Activated CD8-positive, alpha-beta T cell treated with anti-CD3 and anti-CD28 coated beads for 36 hours (primary cell): ENCODE measurements at places on chromosomes 7 and 10. TPM values are rescaled to one million over a fixed set of nuclear protein-coding genes. Genes with fewer than 3 reads are reported as not detected.

- no peak overlapping the region for H3K27ac ChIP-seq
- H3K4me1 ChIP-seq = peaks cover 21% of the 10 kb centered on the region
- no peaks in the 10 kb centered on the region for H3K36me3 ChIP-seq
- no peak for DNase-seq
- H3K4me3 ChIP-seq = peak overlapping the region; percentile 14
These were observed 563 bp upstream of the UTF1 start for GRCh38 chr10:133229265-133230043.

- H3K4me3 ChIP-seq = no peak overlapping the region
- no peaks in the 10 kb centered on the region for H3K36me3 ChIP-seq
- no peak overlapping the region for H3K27ac ChIP-seq
- no peak for DNase-seq
- peaks cover 2% of the 10 kb centered on the region for H3K27me3 ChIP-seq
- no peaks in the 10 kb centered on the region for H3K4me1 ChIP-seq
These were observed 121.6 kb downstream of the CREB5 start for GRCh38 chr7:28533731-28534531.

DNA sequence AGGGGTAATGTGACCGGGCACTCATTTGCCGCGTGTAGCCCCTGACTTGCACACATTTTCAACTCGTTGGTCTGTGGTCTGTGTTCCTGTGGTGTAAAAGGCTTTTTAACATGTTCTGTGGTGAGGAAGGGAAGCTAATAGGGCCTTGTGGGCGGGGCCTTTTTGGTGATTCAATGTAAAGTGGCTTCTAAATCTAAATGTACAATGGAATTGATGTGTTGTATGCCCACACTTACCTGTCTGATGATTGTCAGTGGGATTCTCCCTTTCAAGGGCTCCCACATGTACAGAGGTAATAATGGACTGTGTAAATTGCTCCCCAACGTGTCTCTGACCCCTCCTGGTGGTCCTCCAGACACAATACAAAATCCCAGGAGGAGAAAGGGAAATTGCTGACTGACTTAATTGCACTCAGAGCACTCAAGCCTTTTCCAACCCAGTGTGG lies 43.1 kb upstream of the GATAD1 start:
- H3K27ac ChIP-seq = peak overlapping the region; percentile 5
- peak; percentile 82 for DNase-seq

The ABCB4 gene
- total RNA-seq = 0.14 TPM

The ZNF107 gene
- total RNA-seq = 12.9 TPM

The C10orf67 gene
- 0.32 TPM for total RNA-seq

DNA sequence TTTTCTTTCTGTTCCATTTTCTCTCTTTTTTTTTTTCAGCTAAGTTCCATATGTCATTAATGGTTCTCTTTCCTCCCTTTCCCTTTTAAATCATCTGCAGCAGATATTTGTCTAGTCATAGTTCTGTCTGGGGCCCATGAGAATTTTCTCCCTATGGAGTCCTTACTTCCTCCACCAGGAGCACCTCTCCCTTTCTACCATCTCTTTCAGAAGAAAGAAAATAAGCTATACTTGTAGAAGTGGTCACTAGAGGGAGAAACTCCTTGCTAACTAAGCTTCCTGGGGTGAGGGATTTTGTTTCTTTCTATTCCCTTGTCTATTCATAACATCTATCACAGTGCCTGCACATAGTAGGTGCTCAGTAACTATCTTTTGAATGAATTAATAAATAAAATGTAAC lies 230.2 kb upstream of the HPS1 start:
- no peak overlapping the region for H3K27ac ChIP-seq
- no peaks in the 10 kb centered on the region for H3K36me3 ChIP-seq
- H3K4me3 ChIP-seq = no peak overlapping the region
- no peak for DNase-seq
- H3K27me3 ChIP-seq = peaks cover 11% of the 10 kb centered on the region
- H3K4me1 ChIP-seq = no peaks in the 10 kb centered on the region

DNA sequence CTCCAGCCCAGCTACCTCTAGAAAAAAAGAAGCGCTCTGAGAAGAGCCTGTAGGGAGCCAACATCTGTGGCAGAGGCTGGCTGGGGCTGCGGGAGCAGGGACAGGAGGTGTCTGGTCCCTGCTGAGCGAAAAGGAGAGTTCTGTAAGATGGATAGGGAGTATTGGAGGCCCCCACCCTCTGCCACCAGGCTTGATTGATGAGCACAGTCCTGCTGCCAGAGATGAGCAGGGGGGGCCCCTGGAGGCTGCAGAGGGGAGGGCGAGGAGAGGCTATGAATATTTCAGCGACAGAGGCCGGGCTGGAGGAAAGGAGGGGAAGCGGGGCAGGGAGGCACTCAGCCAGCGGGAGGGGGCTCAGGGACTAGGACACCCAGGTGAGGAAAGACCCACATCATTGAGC lies 44.5 kb upstream of the HSPB1 start:
- H3K36me3 ChIP-seq = no peaks in the 10 kb centered on the region
- H3K27me3 ChIP-seq = peaks cover 21% of the 10 kb centered on the region
- no peak overlapping the region for H3K27ac ChIP-seq
- H3K4me3 ChIP-seq = no peak overlapping the region

DNA sequence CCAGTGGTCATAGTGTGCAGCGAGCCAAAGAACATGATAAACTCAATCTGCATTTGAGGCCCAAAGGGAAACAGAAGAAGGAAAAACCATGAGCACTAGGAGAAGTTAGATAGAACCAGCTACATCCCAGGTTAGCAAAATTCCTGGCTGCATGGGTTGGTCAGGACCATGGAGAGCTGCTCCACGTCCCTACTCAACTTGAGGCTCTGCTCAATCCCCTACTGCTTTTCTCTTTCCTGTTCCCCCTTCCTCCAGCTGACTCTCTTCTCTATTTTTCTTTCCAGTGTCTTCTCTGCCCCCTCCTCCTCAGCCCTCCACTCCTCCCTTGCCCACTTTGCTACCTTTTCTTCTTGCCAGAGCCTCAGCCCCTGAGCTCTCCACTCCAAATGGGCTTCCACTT lies 21.9 kb upstream of the VSIR start:
- no peaks in the 10 kb centered on the region for H3K27me3 ChIP-seq
- no peak overlapping the region for H3K4me3 ChIP-seq
- DNase-seq = peak; percentile 48
- no peak overlapping the region for H3K27ac ChIP-seq

- H3K27me3 ChIP-seq = peaks cover 10% of the 10 kb centered on the region
- no peak overlapping the region for H3K4me3 ChIP-seq
- no peaks in the 10 kb centered on the region for H3K36me3 ChIP-seq
- H3K27ac ChIP-seq = no peak overlapping the region
- DNase-seq = no peak
These were observed 474.1 kb upstream of the AKR1E2 start for GRCh38 chr10:4351723-4352413.

DNA sequence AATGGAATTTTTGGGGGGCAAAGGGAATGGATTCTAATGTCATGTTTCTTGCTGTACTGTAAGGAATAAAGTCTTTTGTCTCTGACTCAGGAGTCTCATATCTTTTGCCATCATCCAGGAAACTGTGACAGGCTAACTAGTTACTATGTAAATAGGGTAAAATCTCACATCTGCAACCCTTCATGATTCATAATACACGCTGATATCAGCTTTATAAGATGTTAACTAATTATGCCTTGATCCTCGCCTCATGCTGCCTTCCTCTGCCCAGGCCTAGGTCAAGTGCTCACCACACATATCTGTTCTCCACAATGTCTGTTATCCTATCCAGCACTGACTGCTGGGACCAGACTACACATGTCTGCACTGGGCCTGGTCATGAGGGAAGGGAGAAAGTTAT lies 81.3 kb upstream of the CXCL12 start:
- H3K27me3 ChIP-seq = peaks cover 7% of the 10 kb centered on the region
- H3K4me1 ChIP-seq = no peaks in the 10 kb centered on the region
- no peaks in the 10 kb centered on the region for H3K36me3 ChIP-seq
- no peak overlapping the region for H3K4me3 ChIP-seq

GRCh38 chr7:151570366-151570915 lies 50.7 kb upstream of the RHEB start:
- H3K27ac ChIP-seq = no peak overlapping the region
- no peaks in the 10 kb centered on the region for H3K4me1 ChIP-seq

DNA sequence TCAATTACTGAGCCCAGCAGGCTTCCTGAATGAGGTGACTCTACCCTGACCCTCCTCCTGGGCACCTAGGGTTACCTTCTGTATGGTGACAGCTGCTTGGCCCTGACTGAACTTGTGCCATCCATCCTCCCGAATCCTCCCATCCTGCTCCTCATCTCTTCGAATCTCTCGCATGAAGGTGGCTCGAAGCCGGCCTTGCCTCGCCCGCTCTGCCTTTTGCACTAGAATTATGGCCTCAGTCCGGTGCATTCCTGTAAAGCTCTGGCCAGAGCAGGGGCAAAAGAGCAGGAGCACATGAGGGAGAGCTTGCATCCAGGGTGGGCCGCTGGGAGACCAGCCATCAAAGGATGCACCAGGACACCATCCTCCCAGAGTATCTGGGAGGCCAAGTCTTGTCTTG lies 7.5 kb downstream of the H2BK1 start:
- H3K36me3 ChIP-seq = no peaks in the 10 kb centered on the region
- no peaks in the 10 kb centered on the region for H3K27me3 ChIP-seq
- no peak overlapping the region for H3K4me3 ChIP-seq

DNA sequence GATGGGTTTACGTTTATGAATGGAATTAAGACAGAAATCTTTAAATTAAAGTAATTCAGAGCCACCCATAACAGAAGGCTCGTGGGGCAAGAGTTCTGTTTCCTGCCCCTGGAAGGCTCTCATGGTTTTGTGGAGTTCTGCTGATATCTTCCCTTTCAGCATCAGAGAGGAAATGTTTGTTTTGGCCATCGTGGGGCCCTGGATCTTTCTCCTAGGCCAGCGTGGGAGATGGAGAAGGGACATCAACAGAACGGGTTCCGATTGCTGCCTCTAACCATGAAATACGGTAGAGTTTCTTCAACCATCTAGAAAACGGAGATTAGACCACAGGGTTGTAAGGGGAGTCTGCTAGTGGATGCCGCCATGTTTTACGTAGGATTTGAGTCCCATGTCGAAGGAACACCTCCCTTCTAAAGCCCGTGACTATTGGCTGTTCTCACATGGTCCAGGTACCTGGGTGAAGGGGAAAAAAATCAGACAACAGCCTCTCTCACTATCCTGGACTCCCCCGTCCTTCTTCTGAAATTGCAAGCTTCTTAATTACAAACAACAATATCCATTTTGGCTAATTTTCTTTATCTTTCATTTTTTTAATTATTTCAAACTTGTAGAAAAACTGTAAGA lies 169.1 kb upstream of the CELF2 start:
- no peak for DNase-seq
- H3K27ac ChIP-seq = no peak overlapping the region
- no peak overlapping the region for H3K4me3 ChIP-seq
- no peaks in the 10 kb centered on the region for H3K36me3 ChIP-seq
- H3K4me1 ChIP-seq = no peaks in the 10 kb centered on the region
- peaks cover 22% of the 10 kb centered on the region for H3K27me3 ChIP-seq

GRCh38 chr10:70659306-70659705 lies 13.0 kb upstream of the ADAMTS14 start:
- no peak overlapping the region for H3K27ac ChIP-seq

DNA sequence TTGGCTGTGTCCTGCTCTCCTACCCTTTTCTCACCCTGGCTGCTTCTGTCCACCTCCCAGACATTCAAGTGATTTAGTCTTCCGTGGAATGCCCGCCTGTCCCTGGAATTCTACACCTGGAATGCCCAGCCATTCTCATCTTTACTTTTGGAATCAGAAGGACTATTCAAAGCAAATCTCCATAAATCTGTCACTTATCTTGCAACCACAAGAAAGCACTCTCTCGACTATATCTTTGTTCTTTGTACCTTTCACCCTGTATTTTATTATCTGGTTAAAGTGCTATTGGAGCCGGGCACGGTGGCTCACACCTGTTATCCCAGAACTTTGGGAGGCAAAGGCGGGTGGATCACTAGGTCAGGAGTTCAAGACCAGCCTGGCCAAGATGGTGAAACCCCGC lies 79.3 kb upstream of the KMT2E start:
- no peak for DNase-seq
- H3K36me3 ChIP-seq = no peaks in the 10 kb centered on the region
- no peak overlapping the region for H3K4me3 ChIP-seq
- H3K4me1 ChIP-seq = peaks cover 4% of the 10 kb centered on the region

DNA sequence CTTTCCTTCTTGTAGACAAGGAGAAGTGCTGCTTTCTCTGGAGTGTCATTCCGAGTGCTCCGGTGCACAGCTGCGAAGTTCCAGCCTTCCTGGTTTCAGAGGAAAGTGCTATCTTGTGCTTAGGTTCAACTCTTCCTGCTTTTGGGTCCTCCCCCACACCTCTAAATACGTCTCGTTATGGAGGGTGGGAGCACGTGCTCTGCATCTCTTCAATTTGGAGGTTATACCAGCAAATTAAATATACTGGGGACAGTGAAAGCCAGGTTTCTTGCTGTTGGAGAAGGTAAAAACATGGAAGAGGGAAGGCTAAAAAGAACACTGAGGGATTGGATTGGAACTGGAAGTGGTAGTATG lies 2.4 kb upstream of the ESYT2 start:
- no peak overlapping the region for H3K27ac ChIP-seq
- H3K36me3 ChIP-seq = peaks cover 9% of the 10 kb centered on the region
- no peak for DNase-seq

The HOXA5 gene
- not detected for total RNA-seq

The EMX2 gene
- total RNA-seq = not detected

DNA sequence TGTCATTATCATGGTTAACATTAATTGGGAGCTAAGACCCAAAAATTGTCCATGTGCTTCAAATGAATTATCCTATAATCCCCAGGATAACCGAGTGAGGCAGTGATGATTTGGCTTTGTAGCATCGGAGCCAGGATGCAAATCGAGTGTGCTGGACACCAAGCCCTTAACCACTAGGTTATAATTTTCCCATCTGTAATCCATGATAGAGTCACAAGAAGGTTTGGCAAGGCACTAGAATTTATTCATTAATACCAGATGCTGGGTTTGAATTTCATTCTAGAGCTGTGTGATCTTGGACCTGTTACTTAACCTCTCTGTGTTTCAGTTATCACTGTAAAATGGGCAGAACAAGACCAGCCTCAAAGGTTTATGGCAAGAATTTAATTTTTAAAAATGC lies 21.0 kb upstream of the ITGB1 start:
- no peak overlapping the region for H3K27ac ChIP-seq
- H3K4me3 ChIP-seq = no peak overlapping the region

DNA sequence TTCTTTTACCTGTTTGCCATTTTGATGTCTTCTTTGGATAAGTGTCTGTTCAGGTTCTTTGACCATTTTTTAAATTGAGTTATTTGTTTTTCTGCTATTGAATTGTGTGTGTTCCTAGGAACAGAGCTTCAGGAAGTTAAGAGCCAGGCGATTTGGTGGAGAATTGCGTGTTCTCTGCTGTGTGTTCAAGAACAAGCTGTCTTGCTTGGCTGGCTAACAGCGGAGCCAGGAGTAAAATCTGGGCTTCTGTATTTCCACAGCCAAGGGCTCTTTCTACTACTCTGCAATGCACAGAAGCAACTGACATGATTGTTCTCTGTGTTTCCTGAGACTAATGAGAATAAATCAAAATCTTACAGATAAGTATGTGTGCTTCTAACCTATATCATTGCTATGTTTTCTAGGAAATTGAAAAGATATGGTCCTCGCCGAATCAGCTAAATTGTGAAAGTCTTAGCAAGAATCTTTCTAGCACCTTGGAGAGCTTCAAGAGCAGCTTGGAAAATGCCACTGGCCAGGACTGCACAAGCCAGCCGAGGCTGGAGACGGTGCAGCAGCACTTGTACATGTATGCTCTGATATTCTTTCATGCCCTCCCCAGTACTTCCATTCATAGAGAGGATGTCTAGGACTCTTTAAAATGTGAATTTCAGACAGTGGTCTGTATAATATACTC lies 124.2 kb downstream of the ABCA13 start:
- H3K4me1 ChIP-seq = peaks cover 6% of the 10 kb centered on the region
- no peak overlapping the region for H3K4me3 ChIP-seq
- H3K36me3 ChIP-seq = no peaks in the 10 kb centered on the region
